ENCODE measurements at places on chromosomes 1 and 21.

DNA sequence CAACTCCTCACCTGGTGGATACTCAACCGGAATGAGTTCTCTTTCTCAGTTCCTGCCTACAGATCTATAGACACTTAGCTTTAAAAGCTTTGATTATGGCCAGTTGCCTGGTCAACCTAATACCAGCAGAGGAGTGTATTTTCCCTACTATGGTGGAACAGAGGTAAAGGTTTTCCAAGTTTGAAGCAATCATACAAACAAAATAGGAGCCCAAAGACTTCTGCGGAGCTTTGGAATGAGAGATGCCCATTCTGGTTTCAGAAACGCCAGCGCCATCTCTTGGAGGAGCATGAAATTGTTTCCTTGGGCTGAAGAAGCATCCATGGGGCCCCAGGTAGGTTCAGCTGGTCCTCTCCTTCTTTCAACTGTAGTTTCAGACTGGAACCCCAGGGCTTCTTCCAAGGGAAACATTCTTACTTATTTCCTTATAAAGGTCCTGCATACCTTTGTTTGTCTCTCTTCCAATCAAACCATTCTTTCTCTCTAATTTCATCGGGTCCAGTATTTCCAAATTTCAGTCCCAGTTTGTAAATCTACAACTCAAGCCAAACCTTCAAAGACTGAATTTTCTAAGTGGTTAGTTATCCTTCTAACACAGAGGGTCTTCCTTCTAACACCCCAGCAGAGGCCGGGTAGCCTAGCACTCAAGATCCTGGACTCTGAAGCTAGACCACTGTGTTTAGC is 95.9 kb downstream of the KCNJ15 start:
- H3K36me3 ChIP-seq = no peaks in the 10 kb centered on the region
- peaks cover 35% of the 10 kb centered on the region for H3K27me3 ChIP-seq
- H3K4me3 ChIP-seq = no peak overlapping the region
- DNase-seq = peak; percentile 72
- H3K27ac ChIP-seq = no peak overlapping the region

GRCh38 chr21:14583629-14584255 is 37.6 kb upstream of the SAMSN1 start:
- no peak for DNase-seq
- H3K27me3 ChIP-seq = no peaks in the 10 kb centered on the region
- H3K27ac ChIP-seq = peak overlapping the region; percentile 91
- peak overlapping the region; percentile 18 for H3K4me3 ChIP-seq

DNA sequence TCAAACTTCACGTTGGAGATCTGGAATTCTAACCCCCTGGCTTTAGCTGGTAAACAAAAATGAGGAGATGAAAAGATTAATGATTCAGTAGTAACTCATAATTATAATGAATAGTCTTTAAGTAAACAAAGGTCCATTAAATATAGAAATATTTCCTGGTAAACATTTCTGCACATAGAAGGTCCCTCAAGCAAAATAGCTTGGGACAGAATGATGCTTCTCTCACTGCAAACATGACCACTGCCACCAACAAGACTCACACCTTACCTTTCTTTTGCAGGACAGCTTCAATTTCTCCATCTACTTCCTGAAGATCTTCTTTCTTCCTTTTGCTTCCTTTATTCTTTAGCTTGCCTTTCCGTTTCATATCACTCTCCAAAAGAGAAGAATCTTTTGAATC is 25.2 kb downstream of the NVL start:
- no peak for DNase-seq
- H3K4me3 ChIP-seq = no peak overlapping the region
- H3K4me1 ChIP-seq = no peaks in the 10 kb centered on the region
- peaks cover 85% of the 10 kb centered on the region for H3K36me3 ChIP-seq
- no peaks in the 10 kb centered on the region for H3K27me3 ChIP-seq
- no peak overlapping the region for H3K27ac ChIP-seq

DNA sequence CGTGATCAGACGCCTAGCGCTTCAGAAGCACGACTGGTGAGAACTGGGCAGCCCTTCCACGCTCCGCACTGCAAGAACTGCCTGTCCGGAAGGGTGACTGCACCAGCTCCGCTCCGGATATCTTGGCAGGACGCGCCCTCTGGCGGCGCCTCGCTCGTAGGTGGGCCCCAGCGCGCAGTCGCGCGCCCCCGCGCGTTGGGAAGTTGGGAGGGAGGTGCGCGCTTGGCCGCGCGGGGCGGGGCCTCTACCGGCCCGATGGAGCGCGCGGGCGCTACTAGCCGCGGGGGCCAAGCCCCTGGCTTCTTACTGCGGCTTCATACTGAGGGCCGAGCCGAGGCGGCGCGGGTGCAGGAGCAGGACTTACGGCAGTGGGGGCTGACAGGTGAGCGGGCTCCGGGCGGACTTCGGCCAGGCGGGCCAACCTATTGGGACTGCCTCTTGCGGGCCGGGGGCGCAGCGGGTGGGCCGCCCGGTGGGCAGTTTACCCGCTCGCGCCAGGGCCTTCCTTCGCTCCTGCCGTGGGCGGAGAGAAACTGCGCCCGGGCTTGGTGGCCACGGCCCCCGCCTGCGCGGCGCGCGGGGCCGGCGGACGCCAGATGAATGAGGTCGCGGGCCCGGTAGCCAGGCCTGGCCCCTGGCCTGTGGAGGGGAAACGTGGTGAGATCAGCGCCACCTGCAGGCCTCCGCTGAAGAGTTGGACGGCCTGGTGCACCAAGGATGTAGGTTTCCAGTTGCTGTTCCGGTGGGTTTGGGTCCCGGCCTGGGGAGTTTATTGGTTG is at the start of gene CHD1L:
Gene CHD1L (plus strand): TSS at position 236 of the 779 bp plus-strand sequence. CDS start 20 bp downstream, at position 256.
- H3K4me3 ChIP-seq = peak within 1 kb of the TSS; percentile 87
- H3K27ac ChIP-seq = peak within 1 kb of the TSS; percentile 93

DNA sequence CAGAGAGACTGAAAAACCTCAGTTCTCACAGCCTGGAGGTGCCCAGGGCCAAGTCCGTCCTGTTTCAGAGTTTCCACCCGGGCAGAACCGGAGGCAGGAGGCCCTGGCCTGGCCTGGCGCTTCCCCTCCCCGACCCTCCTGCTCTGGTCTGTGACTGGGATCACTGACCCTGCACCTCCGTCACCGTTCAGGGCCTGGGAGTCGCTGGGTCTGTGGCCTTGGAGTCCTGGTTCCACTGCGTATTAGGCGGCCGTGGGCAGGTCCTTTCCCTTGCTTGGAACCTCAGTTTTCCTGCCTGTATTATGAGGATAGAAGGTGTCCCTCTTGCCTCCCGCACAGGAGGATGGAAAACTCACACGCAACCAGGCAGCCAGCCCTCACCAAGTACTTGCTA is 533 bp upstream of the PLA2G2E start:
- DNase-seq = no peak
- H3K27me3 ChIP-seq = peaks cover 34% of the 10 kb centered on the region
- no peaks in the 10 kb centered on the region for H3K4me1 ChIP-seq
- no peak overlapping the region for H3K4me3 ChIP-seq

Data from K562 (cell line).